ENCODE measurements at places on chromosomes 5 and 9.

GRCh38 chr5:73355108-73355507, 93.5 kb downstream of the FOXD1 start:
- no peak for DNase-seq

GRCh38 chr5:164191240-164191639, 685.8 kb downstream of the MAT2B start:
- no peak for DNase-seq

DNA sequence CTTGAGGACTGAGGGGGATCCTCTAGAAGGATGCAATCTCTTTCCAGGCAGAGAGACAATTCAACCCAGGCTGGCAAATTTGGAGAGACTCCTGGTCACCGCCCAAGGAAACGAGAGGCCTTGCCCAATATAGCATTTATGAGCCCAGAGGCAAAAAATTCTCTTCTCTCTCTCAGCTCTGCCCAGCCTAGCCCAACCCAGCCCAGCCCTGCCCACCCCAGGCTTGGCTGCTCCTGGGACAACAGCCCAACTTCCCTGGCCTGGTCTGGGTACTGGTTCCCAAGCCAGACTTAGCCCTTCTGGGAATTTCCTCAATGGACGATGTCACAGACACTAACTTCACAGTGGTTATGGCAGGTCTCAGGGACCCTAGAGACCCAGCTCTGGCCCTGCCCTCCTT, 116.5 kb downstream of the PSD2 start:
- DNase-seq = no peak

DNA sequence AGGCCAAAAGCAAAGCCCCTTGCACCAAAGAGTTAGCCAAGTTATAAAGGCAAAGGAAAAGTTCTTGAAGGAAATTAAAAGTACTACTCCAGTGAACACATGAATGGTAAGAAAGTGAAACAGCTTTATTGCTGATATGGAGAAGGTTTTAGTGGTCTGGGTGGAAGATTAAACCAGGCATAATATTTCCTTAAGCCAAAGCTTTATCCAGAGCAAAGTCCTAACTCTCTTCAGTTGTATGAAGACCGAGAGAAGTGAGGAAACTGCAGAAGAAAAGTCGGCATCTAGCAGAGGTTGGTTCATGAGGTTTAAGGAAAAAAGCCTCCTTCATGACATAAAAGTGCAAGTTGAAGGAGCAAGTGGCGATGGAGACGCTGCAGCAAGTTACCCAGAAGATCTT, 3.1 kb upstream of the NUDT12 start:
- DNase-seq = no peak

GRCh38 chr5:97888439-97888838, 705.4 kb upstream of the RIOK2 start:
- no peak for DNase-seq

DNA sequence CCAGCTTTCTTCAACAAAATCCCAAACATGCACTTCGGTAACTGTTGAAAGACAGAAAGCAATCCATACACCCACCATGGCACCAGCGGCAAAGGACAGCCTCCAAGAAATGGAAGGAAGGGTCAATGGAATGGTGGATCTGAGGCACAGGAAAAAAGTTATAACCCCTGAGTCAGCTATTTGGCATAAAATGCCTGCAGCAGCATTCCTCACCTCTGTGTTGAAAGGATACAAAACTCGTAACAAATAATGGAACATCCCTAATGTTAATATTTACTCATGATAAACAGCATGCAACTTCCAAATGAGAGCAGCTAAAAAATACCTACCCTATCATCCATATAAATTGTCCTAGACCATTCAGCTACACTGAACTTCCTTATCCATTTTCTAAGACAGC, 9.4 kb downstream of the FBXW11 start:
- no peak for DNase-seq

GRCh38 chr9:105118636-105119035, 125.8 kb upstream of the SLC44A1 start:
- no peak for DNase-seq

DNA sequence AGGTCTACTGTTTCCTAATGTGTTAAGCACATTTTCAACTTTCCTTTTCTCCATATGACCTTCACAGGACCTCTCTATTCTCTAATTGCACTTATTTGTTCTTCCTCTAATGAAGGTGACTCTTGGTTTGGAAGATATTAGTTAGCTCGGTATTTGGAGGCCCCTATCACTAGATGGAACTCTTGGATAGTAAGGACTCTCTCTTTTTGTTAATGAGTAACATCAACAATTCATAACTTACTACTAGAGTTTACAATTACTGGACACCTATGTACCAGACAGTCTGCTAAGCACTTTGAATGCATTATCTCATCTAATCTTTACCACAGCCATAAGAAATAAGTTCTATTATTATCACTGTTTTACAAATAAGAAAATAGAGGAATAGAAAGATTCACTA, 23.4 kb upstream of the PAM start:
- no peak for DNase-seq

- no peak for DNase-seq
Observed at GRCh38 chr9:30534455-30534854, 1850.0 kb upstream of the ACO1 start.

GRCh38 chr9:69798744-69799143, 21.9 kb upstream of the CFAP95 start:
- DNase-seq = no peak

DNA sequence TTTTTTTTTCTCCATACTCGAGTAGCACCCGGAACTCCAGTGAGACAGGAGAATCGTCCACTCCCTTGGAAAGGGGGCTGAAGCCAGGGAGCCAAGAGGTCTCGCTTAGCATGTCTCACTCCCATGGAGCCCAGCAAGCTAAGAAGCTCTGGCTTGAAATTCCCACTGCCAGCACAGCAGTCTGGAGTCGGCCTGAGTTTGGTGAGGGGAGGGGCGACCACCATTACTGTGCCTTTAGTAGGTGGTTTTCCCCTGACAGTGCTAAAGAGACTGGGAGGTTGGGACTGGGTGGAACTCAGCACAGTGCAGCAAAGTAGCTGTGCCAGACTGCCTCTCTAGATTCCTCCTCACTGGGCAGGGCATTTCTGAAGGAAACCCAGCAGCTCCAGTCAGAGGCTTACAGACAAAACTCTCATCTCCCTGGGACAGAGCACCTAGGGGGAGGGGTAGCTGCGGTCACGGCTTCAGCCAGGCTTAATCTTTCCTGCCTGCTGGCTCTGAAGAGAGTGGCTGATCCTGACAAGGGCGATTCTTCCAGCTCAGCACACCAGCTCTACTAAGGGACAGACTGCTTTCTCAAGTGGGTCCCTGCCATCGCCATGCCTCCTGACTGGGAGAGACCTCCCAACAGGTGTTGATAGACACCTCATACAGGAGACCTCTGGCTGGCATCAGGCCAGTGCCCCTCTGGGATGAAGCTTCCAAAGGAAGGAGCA, 414.5 kb upstream of the ZNF608 start:
- DNase-seq = no peak

DNA sequence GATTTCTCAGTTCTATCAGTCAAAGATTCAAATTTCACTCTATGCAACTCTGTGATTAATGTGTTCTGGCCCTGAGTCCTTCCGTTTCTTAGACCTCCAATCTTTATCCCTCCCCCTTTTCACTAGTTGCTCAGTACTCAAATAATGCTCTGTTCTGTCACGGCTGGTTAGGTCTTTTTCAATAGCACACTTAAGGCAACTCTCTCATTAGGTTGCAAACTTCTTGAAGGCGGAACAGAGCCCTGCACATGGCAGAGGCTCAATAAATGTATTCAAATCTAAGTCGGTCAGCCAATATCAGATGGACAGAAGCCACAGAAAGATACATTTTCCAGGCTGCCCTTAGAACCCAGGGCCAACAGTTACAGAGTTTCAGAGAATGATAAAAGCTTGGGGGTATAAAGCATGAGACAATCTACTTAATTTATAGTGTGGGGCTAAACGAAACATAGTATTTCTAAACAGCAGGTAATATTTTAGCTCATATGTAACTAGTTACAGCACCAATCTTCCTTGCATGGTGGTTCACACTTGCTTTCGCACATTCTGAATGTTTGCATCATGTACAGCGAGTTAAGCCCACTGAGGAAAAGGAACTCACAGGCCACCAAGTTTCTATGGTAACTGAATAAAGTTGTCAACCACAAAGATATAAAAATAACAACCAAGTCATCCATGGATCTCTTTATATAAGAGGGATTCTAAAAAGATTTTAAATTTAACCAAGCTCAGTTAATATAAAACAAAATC, 67.1 kb upstream of the GOLPH3 start:
- no peak for DNase-seq

DNA sequence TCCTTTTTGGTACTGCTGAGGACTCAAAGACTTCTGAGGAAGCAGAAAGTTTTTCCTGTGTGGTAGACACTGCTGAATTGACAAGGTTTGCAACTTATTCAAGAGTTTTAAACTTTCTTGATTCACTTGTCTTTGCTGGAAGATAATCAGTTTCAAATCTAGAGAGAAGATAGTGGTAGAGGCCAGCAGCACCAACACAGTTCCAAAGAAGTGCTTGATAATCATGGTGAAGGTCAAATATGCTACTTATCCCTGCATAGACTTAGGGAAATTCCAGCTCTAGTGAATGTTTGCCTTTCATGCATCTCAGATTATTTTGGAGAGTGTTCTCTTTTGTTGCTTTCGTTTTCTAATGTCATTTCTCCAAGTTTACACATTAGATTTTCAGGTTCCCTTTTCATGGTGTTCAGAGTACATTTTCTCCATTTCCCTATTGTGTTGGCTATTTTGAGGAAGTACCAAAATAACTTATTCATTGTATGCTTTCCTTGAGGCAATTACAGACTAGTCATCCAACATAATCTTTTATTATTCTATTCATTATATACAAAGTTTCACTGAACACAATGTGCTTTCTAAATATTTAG, 550 bp downstream of the IFNE start:
- DNase-seq = no peak

DNA sequence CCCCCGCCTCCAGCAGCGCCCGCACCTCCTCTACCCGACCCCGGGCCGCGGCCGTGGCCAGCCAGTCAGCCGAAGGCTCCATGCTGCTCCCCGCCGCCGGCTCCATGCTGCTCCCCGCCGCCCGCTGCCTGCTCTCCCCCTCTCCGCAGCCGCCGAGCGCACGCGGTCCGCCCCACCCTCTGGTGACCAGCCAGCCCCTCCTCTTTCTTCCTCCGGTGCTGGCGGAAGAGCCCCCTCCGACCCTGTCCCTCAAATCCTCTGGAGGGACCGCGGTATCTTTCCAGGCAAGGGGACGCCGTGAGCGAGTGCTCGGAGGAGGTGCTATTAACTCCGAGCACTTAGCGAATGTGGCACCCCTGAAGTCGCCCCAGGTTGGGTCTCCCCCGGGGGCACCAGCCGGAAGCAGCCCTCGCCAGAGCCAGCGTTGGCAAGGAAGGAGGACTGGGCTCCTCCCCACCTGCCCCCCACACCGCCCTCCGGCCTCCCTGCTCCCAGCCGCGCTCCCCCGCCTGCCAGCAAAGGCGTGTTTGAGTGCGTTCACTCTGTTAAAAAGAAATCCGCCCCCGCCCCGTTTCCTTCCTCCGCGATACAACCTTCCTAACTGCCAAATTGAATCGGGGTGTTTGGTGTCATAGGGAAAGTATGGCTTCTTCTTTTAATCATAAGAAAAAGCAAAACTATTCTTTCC, 19.3 kb downstream of the CDKN2A start:
- DNase-seq = no peak

- DNase-seq = no peak
Observed at GRCh38 chr5:85951707-85952210, 666.0 kb upstream of the COX7C start.

DNA sequence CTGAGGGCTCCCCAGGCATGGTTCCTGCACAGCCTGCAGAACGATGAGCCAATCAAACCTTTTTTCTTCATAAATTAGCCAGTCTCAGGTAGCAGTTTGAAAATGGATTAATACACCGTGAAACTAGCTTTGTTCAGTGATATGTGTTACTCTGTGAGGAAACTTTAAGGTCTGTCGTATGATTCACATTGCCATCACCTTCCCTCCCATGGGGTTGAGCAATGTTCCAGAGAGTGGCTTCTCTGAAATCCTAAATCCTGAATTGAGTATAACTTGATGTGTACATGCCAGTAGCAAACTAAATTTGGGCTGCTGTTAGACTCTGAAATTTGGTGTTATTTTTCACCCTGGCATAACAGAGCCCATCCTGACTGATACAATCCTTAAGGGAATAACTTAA, 866.4 kb upstream of the C9orf72 start:
- no peak for DNase-seq

DNA sequence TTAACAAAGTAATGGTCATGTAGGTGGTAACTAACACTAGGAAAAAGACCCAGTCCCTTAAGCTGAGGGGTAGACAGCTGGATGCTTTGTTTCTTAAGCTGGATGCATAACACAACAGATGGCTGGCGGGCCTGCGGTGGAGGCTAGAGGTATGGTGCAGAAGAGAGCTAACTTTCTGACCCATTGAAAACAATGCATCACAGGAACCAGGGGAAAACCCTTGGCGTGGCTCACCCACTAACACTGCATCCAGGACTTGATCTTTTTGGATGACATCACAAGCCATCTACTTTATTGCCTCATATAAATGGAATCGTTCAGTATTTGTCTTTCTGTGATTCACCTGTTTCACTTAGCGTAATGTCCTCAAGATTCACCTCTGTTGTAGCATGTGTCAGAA, 138.7 kb downstream of the AUH start:
- DNase-seq = no peak

DNA sequence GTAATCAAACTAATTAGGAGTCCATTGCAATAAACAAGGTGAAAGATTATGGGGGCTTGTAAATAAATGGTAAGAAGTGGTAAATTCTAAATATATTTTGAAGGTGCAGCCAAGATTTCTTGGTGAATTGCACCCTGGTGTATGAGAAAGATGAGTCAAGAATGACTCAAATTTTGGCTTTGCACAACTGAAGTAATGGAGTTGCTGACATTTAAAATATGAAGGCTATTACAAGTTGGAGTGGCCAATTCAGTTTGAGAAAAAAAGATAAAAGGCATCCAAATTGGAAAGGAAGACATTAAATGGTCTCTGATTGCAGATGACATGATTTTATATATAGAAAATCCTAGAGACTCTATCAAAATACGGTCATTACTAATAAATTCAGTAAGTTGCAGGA, 2330.6 kb downstream of the MAT2B start:
- no peak for DNase-seq

DNA sequence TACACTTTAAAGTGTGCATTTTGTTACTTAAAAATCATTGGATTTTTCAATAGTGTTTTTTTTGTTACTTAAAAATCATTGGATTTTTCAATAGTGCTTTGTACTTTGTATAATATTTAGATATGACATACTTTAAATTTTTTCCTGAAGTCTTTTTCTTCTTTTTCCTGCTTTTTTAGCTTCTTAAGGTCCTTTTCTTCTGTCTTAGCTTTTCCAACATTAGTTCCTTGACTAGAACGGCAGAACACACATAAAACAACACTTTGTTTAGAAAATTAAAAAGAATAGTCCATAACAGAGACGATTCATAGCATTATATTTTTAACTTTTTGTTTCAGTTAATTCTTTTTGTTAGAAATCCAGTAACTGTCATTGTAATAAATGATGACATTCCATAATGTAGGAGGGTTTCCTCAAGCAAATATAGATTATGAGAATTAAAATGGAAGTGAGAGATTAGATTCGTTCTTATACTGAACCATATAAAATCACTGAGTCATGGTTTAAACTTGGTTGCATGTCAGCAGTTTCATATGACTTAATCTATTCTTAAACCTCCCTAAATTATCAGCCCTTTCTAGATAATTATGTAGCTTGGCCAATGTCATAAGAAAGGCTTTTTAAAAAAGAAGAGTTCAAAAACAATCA, 45.3 kb upstream of the RICTOR start:
- DNase-seq = no peak
